ENCODE measurements at places on chromosomes 4 and X.

- DNase-seq, result no peak
Observed at GRCh38 chr4:24080871-24081270, 191.0 kb upstream of the PPARGC1A start.

DNA sequence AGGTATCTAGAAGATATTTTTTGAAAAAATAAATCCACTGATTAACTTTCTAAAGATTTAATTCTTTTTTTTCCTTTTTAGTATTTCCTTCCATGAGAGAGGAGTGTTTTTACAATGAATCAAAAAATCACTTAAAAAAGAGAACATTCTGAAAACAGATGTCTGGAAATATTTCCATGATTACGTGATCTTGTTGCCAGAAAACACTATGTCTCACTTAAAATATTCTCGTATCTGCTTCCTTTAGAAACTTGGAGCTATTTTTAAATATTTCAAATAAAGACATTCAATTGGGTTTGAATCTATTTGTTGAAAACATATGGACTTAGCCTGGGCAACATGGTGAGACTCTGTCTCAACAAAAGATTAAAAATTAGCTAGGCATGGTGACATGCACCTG, 232.8 kb upstream of the RASGEF1B start:
- peak; percentile 66 for DNase-seq

GRCh38 chrX:129043138-129043537, 480.2 kb downstream of the SMARCA1 start:
- no peak for DNase-seq

DNA sequence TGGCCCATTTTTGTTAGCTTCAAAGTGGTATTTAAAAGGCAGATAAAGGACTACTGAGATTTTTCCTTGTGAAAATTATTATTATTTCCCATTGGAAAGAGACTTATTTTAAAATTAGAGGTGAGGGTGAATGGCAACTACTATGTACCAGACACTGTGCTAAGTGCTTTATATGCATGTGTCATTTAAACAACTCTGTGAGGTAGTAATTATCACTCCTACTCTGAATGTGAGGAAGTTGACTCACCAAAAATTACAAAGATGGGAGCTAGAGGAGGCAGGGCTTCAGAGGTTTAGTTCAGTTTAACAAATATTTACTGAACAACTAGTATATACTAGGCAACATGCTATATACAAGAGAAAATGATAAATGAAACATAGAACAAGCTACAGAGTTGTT, 78.2 kb downstream of the MSL3 start:
- no peak for DNase-seq

DNA sequence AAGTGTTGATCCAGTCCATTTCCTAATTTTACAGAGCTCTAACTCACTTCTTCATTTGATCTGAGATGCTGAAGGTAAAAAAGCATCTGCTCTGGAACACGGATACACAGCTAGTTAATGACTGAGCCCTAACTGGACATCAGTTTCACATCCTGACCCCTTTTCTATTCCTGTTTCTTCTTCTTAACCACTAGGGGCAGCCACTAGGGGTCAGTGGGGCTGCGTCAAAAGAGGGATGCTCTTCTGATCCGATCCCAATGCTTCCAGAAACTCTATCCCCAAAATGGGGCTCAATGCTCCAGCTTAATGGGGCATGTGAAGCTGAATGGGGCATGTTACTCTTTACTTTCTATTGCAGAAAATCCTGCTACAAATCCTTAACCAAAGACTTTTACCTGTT, 33.4 kb upstream of the PHKA2 start:
- peak; percentile 35 for DNase-seq

DNA sequence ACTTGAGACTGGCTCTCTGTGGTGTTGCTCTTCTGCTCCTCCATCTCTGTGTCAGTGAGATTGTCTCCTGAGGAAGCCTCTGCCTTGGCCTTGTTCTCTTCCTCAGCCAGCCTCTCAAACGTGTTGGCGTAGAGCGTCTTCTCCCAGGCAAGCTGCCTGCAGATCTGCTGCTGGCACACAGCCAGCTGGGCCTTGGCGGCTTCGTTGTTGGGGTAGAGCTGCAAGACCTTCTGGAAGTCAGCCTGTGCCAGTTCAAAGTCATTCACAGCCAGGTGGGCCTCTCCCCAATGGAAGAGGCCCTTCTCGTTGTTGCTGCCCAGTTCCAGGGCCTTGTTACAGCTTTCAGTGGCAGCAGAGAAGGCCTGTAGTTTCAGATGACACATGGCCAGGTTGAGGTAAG, 159.1 kb downstream of the NDST3 start:
- DNase-seq, result no peak

DNA sequence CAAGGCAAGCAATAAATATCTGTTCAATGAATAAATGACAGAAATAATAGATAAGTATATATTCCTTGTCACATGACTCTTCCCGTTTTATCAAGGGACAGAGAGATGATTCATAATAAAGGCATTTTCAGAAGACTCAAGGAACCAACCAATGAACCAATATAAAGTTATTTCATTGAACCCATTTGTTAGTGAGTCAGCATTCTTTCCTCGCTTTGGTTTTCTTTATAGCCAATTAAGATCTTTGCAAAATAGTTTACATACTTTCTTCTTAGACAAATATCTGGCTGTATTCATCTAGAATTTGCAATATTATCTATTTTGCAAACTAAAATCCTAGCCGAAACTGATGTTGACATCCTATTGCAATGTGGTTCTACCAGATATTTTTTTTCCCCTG, 269.4 kb downstream of the IL15 start:
- no peak for DNase-seq

- DNase-seq, result no peak
Observed at GRCh38 chrX:115068896-115069295, 51.5 kb upstream of the IL13RA2 start.
